Stomach (tissue), 19 donors: ENCODE measurements at places on chromosomes 7 and 10. TPM values are rescaled to one million over a fixed set of nuclear protein-coding genes. Genes with fewer than 3 reads are reported as not detected.

- DNase-seq, result no peak
- no peaks in the 10 kb centered on the region for H3K36me3 ChIP-seq
- peaks cover 28% of the 10 kb centered on the region for H3K4me1 ChIP-seq
- H3K27me3 ChIP-seq, result no peaks in the 10 kb centered on the region
- no peak overlapping the region for H3K4me3 ChIP-seq
Observed at GRCh38 chr7:108091461-108091831, 38.7 kb downstream of the LAMB4 start.

Gene TCAF2
- total RNA-seq, result 3.5 TPM

GRCh38 chr7:50305583-50306493, 1.3 kb downstream of the IKZF1 start:
- no peaks in the 10 kb centered on the region for H3K27me3 ChIP-seq
- no peak for DNase-seq
- peak overlapping the region; percentile 65 for H3K4me3 ChIP-seq
- peaks cover 6% of the 10 kb centered on the region for H3K4me1 ChIP-seq

GRCh38 chr7:87231711-87232110, 12.2 kb upstream of the TMEM243 start:
- H3K4me1 ChIP-seq, result no peaks in the 10 kb centered on the region
- no peak overlapping the region for H3K27ac ChIP-seq
- no peak for DNase-seq
- no peaks in the 10 kb centered on the region for H3K27me3 ChIP-seq
- H3K36me3 ChIP-seq, result no peaks in the 10 kb centered on the region

- H3K27me3 ChIP-seq, result no peaks in the 10 kb centered on the region
- DNase-seq, result no peak
- H3K4me1 ChIP-seq, result peaks cover 41% of the 10 kb centered on the region
- H3K36me3 ChIP-seq, result no peaks in the 10 kb centered on the region
Observed at GRCh38 chr7:92641921-92642511, 51.8 kb upstream of the FAM133B start.
